ENCODE measurements at places on chromosomes 4 and X.

GRCh38 chr4:168601899-168602298 lies 105.0 kb downstream of the PALLD start:
- no peak for DNase-seq

GRCh38 chr4:17301266-17301665 lies 210.6 kb downstream of the QDPR start:
- no peak for DNase-seq

GRCh38 chrX:9149501-9150245 lies 115.7 kb upstream of the FAM9B start:
- no peak for DNase-seq

DNA sequence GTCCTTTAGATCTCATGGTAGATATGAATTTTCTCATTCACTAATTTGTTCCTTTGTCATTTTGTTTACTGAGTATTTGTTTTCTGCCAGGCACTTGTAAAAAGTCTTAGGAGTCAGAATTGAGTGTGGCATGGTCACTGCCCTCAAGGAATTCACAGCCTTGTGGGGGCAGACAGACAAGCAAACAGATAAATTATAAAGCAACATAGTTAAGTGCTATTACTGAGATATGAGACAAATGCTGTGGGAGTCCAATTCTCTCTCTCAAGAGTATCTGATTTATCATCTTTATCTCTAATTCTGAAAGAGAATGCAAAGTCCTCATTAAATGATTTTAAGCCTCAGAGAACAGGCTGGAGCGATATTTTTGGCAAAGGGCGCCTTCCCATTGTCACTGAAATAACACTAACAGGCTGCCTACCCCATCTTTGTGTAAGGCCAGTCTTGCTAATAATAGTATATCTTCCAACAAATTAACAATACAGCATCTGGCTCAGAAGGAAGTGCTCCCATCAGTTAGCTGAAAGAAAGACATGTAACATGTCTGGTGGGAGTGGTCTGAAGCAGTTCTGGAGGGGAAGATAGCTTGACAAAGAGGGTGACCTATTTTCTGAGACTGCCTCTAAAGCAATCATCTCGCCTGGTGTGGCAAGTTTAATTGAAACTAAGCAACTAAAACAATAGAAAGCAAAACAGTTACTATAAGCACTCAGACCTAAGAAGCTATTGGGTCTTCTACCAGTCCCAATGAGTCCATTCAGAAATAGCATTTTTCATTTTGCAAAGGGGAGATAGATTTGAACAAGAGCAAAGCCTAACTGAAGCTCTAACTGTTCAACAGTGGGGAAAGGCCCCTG lies 61.5 kb upstream of the AMOT start:
- DNase-seq: no peak
